ENCODE measurements at places on chromosomes 5 and 9. TPM values are rescaled to one million over a fixed set of nuclear protein-coding genes. Genes with fewer than 3 reads are reported as not detected.

- peak; percentile 25 for DNase-seq
- no peak overlapping the region for H3K27ac ChIP-seq
- peaks cover 6% of the 10 kb centered on the region for H3K4me1 ChIP-seq
Measured at GRCh38 chr5:179475208-179475751, 75.1 kb upstream of the RUFY1 start.

FOXD4L5 gene
- polyA plus RNA-seq, result not detected

GRCh38 chr5:663436-664342 is 29.5 kb downstream of the TPPP start:
- no peaks in the 10 kb centered on the region for H3K27me3 ChIP-seq
- no peak overlapping the region for H3K27ac ChIP-seq
- H3K4me1 ChIP-seq, result no peaks in the 10 kb centered on the region
- DNase-seq, result no peak

DNA sequence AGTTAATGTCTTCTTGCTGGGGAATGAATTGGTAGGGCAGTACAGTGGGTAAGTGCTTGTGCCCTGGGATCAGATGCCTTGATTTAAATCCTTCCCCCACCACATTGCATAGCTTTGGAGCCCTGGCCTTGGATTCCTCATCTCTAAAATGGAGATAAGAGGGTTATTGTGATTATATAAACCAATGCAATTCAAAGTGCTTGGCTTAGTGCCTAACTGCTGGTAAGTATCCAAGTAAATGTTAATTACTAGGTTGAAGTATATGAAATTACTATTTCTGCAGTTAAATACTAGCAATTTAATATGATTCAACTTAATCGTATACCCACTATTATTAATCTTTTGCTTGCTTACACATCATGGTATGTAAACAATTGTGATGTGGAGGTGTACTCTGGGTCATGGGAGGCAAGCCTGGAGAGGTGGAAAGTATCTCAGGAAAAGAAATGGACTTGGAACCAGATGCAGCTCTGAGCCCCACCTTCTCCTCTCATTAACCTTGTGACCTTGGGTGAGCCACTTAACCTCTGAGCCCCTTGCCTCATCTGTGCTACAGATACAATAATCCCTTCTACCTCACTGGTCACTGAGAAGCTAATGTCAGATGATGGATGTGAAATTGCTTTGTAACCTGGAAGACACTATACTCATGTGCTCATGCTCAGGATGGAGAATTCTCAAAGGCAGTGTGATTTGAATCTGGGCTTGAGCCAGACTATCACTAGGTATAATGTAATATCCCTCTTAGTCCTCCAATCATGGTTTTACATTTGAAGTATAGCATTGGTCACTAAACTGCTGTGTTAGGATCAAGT is 23.8 kb downstream of the NEUROG1 start:
- H3K4me1 ChIP-seq, result no peaks in the 10 kb centered on the region
- H3K27ac ChIP-seq, result no peak overlapping the region
- no peaks in the 10 kb centered on the region for H3K36me3 ChIP-seq
- H3K27me3 ChIP-seq, result peaks cover 13% of the 10 kb centered on the region

- H3K27me3 ChIP-seq, result no peaks in the 10 kb centered on the region
- H3K4me3 ChIP-seq, result no peak overlapping the region
- H3K36me3 ChIP-seq, result no peaks in the 10 kb centered on the region
Measured at GRCh38 chr9:134436911-134437310, 110.7 kb downstream of the RXRA start.

- no peak for DNase-seq
- H3K27me3 ChIP-seq, result no peaks in the 10 kb centered on the region
- no peak overlapping the region for H3K4me3 ChIP-seq
- H3K4me1 ChIP-seq, result no peaks in the 10 kb centered on the region
Measured at GRCh38 chr5:27472000-27472763, 433.8 kb upstream of the CDH9 start.

DNA sequence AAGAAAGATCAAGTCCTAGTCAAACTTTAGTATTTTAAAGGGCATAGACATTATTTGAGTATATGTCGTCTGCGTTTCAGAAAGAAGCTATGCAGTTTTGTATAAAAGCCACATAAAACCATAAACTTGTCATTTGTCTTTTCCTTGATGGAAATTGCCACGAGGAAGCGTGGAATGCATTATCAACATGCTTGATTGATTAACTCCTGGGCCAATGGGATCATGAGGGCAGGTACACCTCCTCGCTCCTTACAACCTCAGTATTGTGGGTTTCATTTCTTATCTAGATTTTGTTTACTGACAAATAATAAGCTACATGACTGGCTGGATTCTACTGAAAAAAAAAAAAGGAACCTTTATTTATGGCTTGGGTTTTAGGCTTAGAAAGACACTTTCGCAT is 122.5 kb upstream of the RFX3 start:
- no peaks in the 10 kb centered on the region for H3K27me3 ChIP-seq
- H3K27ac ChIP-seq, result no peak overlapping the region
- no peaks in the 10 kb centered on the region for H3K4me1 ChIP-seq

Data from adrenal gland (tissue), 19 donors.